Suprapubic skin (tissue), 4 donors: ENCODE measurements at places on chromosomes 6 and 20. TPM values are rescaled to one million over a fixed set of nuclear protein-coding genes. Genes with fewer than 3 reads are reported as not detected.

The C2 gene
- 4.9 TPM for total RNA-seq

The NMBR gene
- total RNA-seq, result not detected

DNA sequence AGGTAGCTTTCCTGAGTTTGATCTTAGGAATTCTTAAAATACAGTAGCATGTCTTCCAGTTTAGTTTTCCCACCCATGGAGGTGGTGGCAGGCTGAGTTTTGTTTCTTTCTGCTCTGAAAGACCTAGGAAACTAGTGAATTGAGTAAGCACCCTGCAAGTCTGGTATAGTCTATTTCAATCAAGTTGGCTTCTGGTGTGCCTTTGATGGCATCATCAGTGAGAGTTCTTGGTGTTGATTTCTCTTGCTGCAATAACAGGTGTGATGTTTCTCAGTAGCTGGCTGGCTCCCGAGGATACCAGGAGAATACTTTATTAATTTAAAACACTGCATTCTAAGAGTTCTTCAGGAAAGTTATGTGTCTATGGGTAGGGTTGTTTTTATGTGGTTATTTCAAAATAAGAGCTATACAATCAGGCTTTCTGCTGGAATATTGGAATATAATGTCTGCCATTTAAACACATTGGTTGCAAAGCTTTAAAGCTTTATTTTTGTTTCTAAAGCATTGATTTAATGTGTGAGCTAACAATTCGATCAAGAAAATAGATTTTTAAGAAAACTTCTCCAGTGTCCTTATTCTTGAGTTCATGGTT lies 19.0 kb downstream of the VAPB start:
- no peaks in the 10 kb centered on the region for H3K27me3 ChIP-seq
- H3K36me3 ChIP-seq, result no peaks in the 10 kb centered on the region
- peak overlapping the region; percentile 20 for H3K27ac ChIP-seq
- H3K4me1 ChIP-seq, result peaks cover 42% of the 10 kb centered on the region

- peaks cover 8% of the 10 kb centered on the region for H3K27me3 ChIP-seq
- H3K27ac ChIP-seq, result no peak overlapping the region
- no peak for DNase-seq
- H3K4me3 ChIP-seq, result no peak overlapping the region
- H3K4me1 ChIP-seq, result no peaks in the 10 kb centered on the region
Observed at GRCh38 chr20:54843431-54843830, 368.0 kb downstream of the DOK5 start.

DNA sequence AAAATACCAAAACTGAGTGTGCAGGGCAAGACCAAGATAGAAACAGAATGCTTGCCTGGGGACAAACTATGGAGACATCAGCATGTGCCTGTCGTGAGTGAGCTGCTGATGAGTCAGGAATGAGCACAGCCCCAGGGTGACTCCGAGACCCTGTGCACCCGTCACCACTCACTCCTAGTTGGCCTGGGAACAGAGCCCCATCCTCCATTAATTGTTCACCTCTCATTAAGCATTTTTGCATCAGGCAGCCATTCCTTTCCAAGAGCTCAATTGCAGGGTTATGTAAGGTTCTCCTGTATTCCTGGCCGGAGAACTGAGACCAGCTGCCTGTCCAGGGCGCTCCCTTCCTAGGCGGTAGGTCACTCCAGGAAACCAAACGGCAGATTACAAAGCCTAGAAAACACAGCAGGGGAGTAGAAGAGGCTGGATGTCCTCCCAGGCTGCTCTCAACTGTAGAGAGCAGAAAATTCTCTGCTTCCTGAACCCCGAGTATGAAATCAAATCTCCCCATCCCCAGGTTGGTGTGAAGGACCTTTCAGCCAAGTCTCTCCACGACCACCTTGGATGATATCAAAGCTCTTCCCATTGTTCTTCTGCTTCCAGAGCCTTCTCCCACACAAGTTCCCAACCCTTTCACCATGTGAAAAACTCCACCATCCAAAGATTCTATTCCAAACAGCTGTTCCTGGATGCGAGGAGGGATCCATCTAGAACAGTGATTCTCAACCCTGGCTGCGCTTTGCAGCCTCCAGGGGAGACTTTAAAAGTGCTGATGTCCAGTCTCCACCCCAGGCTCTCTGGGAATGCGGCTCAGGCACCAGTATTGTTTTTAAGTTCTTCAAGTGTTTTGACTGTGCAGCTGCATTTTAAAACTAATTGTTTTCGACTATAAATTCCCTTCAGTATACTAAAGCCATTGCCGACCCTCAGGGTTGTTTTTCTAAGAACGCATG lies 532.6 kb upstream of the JARID2 start:
- no peaks in the 10 kb centered on the region for H3K27me3 ChIP-seq
- no peak for DNase-seq
- H3K4me1 ChIP-seq, result peaks cover 21% of the 10 kb centered on the region
- H3K4me3 ChIP-seq, result no peak overlapping the region
- H3K27ac ChIP-seq, result peak overlapping the region; percentile 39

DNA sequence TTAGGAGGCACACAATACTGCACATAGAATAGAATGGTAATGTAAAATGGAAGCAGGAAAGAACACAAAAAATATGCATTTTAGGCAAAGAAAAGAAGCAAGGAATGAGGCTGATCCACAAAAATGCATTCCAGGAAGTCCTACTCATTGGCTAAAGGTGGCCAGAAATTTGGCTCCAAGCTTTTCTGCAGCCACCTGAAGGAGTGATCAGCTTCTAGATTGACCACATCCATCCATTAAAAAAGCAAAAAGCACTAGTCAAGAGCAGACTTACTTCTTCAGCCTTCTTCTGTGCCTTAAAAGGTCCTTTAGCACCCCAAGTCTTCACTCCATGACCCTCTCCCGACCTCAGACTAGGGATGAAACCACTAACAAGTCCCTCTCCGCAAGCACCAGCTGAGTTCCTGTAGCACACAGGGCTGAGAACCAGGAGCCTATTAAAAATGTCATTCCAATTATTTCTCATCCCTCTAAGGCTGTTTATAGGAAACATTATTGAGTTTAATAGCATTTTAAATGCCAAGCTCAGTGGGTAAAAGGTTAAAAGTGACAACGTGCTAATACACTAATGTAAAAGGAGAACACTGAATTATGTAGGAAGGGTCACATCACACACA lies 36.5 kb downstream of the TRAM2 start:
- H3K27me3 ChIP-seq, result no peaks in the 10 kb centered on the region
- DNase-seq, result no peak
- peaks cover 60% of the 10 kb centered on the region for H3K4me1 ChIP-seq
- H3K4me3 ChIP-seq, result no peak overlapping the region
- H3K36me3 ChIP-seq, result peaks cover 2% of the 10 kb centered on the region
